ENCODE measurements at places on chromosomes 6 and 20. TPM values are rescaled to one million over a fixed set of nuclear protein-coding genes. Genes with fewer than 3 reads are reported as not detected.

GRCh38 chr6:168158213-168158979 is 79.4 kb upstream of the FRMD1 start:
- no peaks in the 10 kb centered on the region for H3K36me3 ChIP-seq
- no peak overlapping the region for H3K4me3 ChIP-seq
- no peak for DNase-seq
- peak overlapping the region; percentile 59 for H3K27ac ChIP-seq

DNA sequence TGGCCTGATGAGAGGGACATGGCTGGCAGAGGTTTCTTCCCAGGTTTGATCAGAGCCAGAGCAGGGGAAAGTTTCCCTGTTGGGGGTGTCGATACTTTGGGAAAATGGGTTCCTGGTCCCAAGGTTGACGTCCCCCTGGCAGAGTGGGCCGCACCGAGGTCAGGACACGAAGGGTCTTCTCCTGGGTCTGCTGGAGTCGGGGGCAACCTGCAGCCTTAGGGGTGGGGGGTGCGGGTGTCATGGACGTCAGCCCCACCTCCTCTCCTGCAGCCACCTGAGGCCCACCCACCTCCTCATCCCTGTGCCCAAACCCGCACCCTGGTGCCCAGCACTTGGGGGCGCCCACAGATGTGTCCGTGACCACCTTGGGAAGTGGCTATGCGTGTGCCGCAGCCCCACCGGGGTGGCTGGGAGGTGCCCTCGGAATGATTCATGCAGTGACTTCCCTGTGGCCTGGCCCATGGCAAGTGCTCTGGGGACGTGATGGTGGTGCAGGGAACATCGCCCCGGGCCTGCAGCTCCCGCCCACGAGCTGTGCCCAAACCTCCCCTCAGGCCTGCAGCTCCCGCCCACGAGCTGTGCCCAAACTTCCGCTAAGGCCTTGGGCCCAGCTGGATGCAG is 64.9 kb downstream of the YTHDF1 start:
- H3K4me3 ChIP-seq, result no peak overlapping the region
- H3K36me3 ChIP-seq, result no peaks in the 10 kb centered on the region
- peaks cover 80% of the 10 kb centered on the region for H3K27me3 ChIP-seq
- H3K4me1 ChIP-seq, result no peaks in the 10 kb centered on the region
- no peak overlapping the region for H3K27ac ChIP-seq

DNA sequence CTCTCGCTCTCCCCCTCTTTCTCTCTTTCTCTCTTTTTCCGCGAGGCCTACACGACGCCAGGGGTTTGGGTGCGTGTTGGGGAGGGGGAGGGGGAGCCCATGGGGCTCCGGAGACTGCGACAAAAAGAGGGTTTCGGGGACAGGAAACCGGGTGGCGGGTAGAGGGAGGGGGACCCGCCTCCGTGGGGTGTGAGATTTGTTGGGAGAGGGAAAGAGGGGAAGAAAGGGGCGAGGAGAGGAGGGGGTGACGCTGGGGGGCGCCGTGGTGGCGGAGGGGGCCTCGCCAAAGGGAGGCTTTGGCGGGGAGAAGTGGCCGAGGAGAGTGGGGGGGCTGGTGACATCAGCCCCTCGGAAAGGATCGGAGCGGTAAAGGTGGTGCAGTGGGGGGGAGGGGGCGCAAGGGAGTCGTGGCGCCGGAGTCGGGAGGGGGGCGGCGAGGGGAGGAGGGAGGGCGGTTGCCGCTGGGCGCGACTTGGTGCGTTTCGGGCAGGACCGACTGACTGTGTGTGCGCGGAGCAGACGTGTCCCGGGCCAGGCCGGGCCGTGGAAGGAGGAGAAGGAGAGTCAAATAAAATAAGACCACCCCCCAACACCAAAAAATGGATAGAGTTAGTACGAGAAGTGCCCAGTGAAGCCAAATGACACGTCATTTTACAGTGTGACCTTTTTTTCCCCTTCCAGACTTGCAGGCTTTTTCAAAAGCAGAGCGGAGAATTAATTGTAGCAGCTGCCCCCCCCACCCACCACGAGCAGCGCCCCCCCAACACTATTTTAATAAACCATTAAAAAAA is 39.8 kb downstream of the GNAS start:
- H3K4me3 ChIP-seq, result peak overlapping the region; percentile 89
- H3K4me1 ChIP-seq, result peaks cover 20% of the 10 kb centered on the region
- DNase-seq, result peak; percentile 29
- no peaks in the 10 kb centered on the region for H3K36me3 ChIP-seq

- H3K36me3 ChIP-seq, result no peaks in the 10 kb centered on the region
- H3K4me1 ChIP-seq, result peaks cover 5% of the 10 kb centered on the region
- no peak overlapping the region for H3K27ac ChIP-seq
- DNase-seq, result no peak
- no peak overlapping the region for H3K4me3 ChIP-seq
- no peaks in the 10 kb centered on the region for H3K27me3 ChIP-seq
Observed at GRCh38 chr20:38892091-38892981, 33.9 kb upstream of the FAM83D start.

- no peak overlapping the region for H3K4me3 ChIP-seq
- no peak for DNase-seq
- no peaks in the 10 kb centered on the region for H3K4me1 ChIP-seq
- no peak overlapping the region for H3K27ac ChIP-seq
- peaks cover 3% of the 10 kb centered on the region for H3K27me3 ChIP-seq
- H3K36me3 ChIP-seq, result no peaks in the 10 kb centered on the region
Observed at GRCh38 chr6:141989706-141989959, 143.1 kb upstream of the GJE1 start.

GRCh38 chr6:16608444-16608843 is 152.8 kb downstream of the ATXN1 start:
- no peaks in the 10 kb centered on the region for H3K4me1 ChIP-seq
- no peaks in the 10 kb centered on the region for H3K27me3 ChIP-seq
- H3K4me3 ChIP-seq, result no peak overlapping the region
- H3K27ac ChIP-seq, result no peak overlapping the region

DNA sequence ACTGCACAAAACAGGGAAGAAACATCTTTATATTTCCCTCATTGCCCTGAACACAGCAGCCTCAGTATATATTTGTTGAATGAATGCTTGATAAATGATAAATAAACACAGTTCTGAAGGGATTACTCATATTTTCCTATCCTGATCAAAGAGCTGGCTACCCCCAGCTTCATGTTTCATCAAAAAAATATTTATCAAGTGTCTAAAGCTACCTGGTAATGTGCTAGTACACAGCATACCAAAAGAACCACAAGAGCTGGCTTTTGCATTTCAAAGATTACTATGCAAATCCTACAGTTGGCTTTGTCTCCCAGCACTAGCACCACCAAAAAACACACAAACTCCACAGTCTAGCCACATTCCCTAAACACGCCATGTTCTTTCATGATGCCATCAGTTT is 130.0 kb downstream of the BTBD9 start:
- H3K27me3 ChIP-seq, result no peaks in the 10 kb centered on the region
- H3K27ac ChIP-seq, result no peak overlapping the region
- DNase-seq, result no peak
- no peaks in the 10 kb centered on the region for H3K4me1 ChIP-seq
- H3K4me3 ChIP-seq, result no peak overlapping the region
- no peaks in the 10 kb centered on the region for H3K36me3 ChIP-seq

DNA sequence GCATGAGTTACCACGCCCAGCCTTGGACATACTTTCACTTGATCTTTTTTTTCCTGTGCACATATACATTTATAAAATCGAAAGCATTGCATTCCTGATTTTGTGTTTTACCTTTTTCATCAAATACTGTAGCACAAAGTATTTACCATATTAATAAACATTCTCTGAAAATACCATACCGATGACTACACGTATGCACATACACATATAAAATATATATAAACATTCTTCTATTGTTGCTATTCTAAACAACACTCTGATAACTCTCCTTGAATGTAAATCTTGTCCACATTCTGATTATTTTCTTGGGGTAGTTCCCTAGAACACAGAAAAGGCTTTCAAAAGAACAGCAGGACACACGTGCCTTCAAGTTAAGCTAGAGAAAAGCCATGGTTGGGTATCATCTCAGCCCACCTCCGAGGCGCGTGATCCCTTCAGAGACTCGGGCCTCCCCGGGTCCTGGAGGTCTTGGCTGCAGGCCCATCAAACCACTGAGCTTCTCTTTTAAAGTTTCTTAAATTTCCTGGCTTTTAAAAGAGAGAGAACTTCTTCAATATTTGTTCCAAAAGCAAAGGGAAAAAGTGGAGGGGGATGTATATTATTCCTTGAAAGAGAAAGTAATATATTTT is 198.1 kb downstream of the MYLK4 start:
- no peaks in the 10 kb centered on the region for H3K27me3 ChIP-seq
- peaks cover 19% of the 10 kb centered on the region for H3K4me1 ChIP-seq
- DNase-seq, result no peak

DNA sequence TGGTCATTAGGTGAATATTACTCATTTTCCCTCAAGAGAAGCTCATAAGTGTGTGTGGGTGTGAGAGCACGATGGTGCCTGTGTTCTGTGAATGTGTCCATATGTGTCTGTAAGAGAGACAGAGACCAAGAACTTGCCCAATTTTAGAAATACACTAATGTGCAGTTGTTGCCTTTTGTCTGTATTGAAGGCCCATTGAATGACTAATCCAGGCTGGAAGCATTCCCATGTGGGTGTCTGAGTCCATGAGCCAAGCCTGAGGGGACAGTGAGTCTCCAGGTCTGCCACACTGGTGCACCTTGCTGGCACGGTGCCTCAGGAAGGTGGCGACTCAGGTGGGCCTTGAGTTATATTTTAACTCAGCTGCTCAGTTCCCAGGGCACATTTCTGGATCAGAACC is 25.5 kb upstream of the ASXL1 start:
- H3K36me3 ChIP-seq, result peaks cover 56% of the 10 kb centered on the region
- no peaks in the 10 kb centered on the region for H3K27me3 ChIP-seq
- no peak for DNase-seq
- peak overlapping the region; percentile 32 for H3K27ac ChIP-seq

DNA sequence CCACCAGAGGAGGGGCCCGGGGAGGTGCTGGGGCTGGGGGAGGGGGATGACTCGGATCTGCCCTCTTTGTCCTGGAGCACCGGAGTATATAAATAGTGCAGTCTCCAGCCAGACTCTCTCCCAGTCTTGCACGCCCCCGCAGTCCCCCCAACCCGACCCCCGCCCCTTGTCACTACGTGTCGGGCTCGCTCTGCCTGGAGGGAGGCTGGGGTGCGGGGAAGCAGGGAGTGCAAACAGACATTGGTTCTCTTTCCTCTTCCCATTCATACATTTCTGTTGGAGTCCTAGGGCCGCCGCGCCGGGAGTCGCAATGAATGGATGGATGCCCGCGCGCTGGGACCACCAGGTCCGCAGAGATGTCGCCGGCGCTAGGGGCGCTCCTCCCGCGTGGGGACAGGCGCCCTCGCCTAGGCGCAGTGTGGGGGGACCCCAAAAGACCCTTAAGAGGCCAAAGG is 179.3 kb downstream of the TBXT start:
- no peak for DNase-seq
- H3K27me3 ChIP-seq, result no peaks in the 10 kb centered on the region
- no peak overlapping the region for H3K27ac ChIP-seq
- H3K4me1 ChIP-seq, result no peaks in the 10 kb centered on the region

DNA sequence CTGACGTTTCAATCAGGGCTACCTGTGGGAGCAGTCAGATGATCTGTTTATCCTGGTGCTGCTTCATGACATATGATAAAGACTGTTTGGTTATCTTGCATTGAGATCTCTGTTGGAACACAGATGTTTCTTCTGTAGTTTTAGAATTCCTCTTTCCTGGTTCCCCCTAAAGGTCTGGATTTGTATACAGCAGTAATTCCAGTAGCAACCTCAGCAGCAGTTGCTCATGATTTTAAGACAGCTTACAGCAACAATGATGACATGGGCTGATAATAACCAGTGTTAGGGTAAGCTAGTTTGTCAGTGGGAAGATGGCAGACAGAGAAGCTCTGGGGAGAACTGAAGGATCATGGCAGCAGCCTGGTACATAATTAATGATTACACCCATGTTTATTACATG is 439.4 kb downstream of the PHF3 start:
- H3K27ac ChIP-seq, result no peak overlapping the region
- H3K4me1 ChIP-seq, result no peaks in the 10 kb centered on the region
- DNase-seq, result no peak

GRCh38 chr6:26555505-26556262 is 17.5 kb downstream of the HMGN4 start:
- no peaks in the 10 kb centered on the region for H3K36me3 ChIP-seq
- H3K27ac ChIP-seq, result no peak overlapping the region
- no peak overlapping the region for H3K4me3 ChIP-seq
- peaks cover 6% of the 10 kb centered on the region for H3K4me1 ChIP-seq
- DNase-seq, result no peak

DNA sequence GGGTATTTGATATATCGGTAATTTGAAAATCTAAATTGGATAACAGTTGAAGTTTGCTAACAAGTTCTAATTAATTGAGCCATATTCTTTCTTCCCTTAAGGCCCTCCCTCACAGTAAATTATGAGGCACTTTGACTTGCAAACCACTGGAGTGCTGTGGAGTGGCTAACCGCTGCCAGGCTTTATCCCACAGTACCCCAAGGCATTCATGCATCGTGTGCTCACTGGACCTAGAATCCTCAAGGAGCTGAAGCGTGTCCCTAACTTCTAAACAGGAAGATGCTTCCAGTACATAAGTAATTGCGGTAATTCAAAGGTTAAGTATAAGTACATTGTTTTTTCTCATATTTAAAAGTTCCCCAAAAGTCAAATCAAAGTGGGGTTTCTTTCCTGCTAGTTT is 499.9 kb downstream of the TFAP2A start:
- no peaks in the 10 kb centered on the region for H3K36me3 ChIP-seq
- no peak for DNase-seq
- H3K27me3 ChIP-seq, result no peaks in the 10 kb centered on the region
- no peak overlapping the region for H3K27ac ChIP-seq
- H3K4me1 ChIP-seq, result no peaks in the 10 kb centered on the region

DNA sequence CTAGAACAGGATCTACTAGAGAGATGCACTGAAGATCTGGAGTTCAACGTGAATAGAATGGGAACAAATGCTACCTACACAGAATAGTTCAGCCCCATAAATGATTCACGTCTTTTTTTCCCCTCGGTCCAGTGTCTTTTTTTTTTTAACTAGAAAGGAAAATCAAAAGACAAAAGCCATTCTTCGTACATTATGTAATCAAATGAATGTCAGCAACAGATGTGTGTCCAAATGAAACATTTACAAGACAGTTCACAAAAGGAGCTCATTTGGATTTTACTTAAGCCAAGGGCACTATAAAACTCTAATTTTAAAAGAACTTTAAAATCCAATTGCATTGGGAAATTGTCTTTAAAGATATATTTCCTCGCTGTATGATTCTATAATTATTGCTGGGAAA is 42.4 kb downstream of the FAM184A start:
- no peak overlapping the region for H3K27ac ChIP-seq
- H3K36me3 ChIP-seq, result no peaks in the 10 kb centered on the region
- H3K4me3 ChIP-seq, result no peak overlapping the region

- no peak overlapping the region for H3K27ac ChIP-seq
- H3K36me3 ChIP-seq, result no peaks in the 10 kb centered on the region
- H3K4me1 ChIP-seq, result no peaks in the 10 kb centered on the region
- no peak for DNase-seq
Observed at GRCh38 chr6:167336844-167337630, 12.2 kb downstream of the TTLL2 start.

GRCh38 chr6:159110748-159111147 is 58.5 kb upstream of the FNDC1 start:
- H3K4me3 ChIP-seq, result no peak overlapping the region
- no peak for DNase-seq
- peaks cover 26% of the 10 kb centered on the region for H3K4me1 ChIP-seq
- H3K36me3 ChIP-seq, result no peaks in the 10 kb centered on the region
- H3K27ac ChIP-seq, result no peak overlapping the region
- H3K27me3 ChIP-seq, result no peaks in the 10 kb centered on the region

Gene BACH2
- total RNA-seq, result 0.22 TPM

Gene MAS1
- not detected for total RNA-seq

Gene CFAP206
- 0.26 TPM for total RNA-seq

Gene DSTN
- 616 TPM for total RNA-seq

Gene CGA
- not detected for total RNA-seq

Gene SNX9
- 39.9 TPM for total RNA-seq

Gene COL19A1
- not detected for total RNA-seq

Gene PARD6B
- 5.3 TPM for total RNA-seq
